ENCODE measurements at places on chromosomes 5 and 9. TPM values are rescaled to one million over a fixed set of nuclear protein-coding genes. Genes with fewer than 3 reads are reported as not detected.
A peak's percentile ranks its signal among the peaks of the same experiment; 100 is the strongest.

GRCh38 chr5:180394031-180394636 is 41.0 kb upstream of the GFPT2 start:
- no peak for DNase-seq

GRCh38 chr5:59893429-59894227 is at the start of gene PDE4D:
Gene PDE4D, minus strand, starts transcription at chr5:59893726.
- DNase-seq: no peak

- DNase-seq: no peak
These were observed 30.2 kb upstream of the F2R start for GRCh38 chr5:76685704-76686103.

GRCh38 chr5:157570531-157571200 is 4.9 kb downstream of the ADAM19 start:
- DNase-seq: no peak

DNA sequence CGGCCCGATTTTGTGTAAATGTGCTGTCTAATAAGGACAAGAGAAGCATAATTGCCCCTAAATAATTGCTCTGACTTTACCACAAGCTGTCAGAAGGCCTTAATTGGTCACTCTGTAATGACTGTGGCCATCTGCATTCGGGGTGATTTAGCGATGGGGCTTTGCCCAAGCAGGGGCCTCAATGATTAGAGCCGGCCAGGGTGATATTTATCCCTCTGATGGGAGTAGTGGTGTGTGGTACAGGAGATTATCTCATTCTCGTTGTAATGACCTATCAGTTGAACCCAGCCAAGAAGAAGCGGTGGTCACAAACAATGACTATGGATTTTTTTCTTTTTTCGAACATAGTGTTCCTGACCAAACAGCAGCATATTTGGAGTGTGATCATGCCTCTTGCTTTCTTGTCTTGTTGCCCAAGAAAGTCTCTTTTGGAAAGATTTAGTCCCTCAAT is 72.0 kb upstream of the SAP30L start:
- no peak for DNase-seq

GRCh38 chr5:54621048-54621447 is 103.5 kb downstream of the SNX18 start:
- no peak for DNase-seq

GRCh38 chr5:175096469-175097165 is 347.4 kb downstream of the DRD1 start:
- DNase-seq: no peak

GRCh38 chr9:112615584-112616266 is 102.2 kb downstream of the INIP start:
- DNase-seq: no peak

DNA sequence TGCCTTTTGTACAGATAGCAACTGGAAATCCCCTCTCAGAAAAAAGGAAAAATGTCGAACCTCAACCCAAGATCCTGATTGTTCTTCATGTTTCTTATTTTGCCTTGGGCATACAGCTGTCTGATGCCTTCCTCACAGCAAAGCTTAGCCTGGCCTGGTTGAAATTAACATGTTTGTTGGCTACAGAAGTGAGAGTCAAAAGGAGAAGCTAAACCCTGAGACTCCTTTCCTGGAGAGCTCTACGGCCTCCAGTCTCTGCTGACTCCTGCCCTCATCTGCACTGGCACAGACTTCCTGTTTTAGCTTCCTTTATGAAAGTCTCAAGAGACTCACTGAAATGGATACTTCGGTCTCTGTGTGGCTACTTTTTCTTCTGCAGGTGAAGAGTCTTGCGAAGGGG is 186.7 kb downstream of the PARP8 start:
- peak; percentile 7 for DNase-seq

GRCh38 chr5:137837491-137838394 is 29.9 kb upstream of the MYOT start:
- no peak for DNase-seq

GRCh38 chr9:97462159-97462558 is 39.3 kb upstream of the TMOD1 start:
- DNase-seq: no peak

DNA sequence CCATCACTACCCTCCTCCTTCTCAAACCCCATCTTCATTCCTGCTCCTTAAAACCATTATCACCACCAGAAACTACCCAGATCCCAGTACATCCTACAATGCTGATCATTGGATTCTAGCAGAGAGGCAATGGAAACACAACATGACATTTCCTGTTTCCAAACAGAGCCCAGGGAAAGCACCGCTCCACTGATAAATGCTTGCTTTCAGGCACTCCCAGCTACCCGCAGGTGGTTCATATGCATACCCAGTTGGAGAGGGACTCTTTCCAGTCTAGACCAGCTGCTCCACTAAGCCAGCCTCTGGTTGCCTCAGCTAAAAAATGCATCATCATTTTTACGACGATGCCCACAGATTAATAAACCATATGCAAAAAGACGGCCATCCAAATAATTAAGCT is 39.2 kb upstream of the ACO1 start:
- DNase-seq: no peak

- no peak for DNase-seq
These were observed 52.3 kb upstream of the CAVIN4 start for GRCh38 chr9:100525563-100525962.

GRCh38 chr9:114500697-114501292 is 4.5 kb downstream of the WHRN start:
- DNase-seq: no peak

DNA sequence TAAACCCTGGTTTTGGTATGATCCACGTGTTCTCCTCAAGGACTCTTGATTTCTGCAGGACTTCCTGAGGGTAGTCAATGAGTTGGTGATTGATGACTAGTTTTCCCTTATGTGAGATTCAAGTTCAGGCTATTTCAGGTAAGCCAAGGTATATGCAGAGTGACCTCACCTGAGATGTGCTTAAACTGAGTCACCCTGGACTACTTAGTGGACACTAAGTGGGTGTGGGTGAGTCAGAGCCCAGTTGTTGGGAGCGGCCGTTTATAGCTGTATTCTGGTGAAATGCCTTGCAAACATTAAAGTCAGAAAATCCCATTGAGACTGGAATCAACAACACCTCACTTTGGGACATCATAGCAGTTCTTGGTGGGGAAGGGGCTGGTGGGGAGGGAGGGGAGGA is 62.9 kb downstream of the SLC28A3 start:
- no peak for DNase-seq

- no peak for DNase-seq
These were observed 4.3 kb upstream of the FAT2 start for GRCh38 chr5:151595411-151595826.

DNA sequence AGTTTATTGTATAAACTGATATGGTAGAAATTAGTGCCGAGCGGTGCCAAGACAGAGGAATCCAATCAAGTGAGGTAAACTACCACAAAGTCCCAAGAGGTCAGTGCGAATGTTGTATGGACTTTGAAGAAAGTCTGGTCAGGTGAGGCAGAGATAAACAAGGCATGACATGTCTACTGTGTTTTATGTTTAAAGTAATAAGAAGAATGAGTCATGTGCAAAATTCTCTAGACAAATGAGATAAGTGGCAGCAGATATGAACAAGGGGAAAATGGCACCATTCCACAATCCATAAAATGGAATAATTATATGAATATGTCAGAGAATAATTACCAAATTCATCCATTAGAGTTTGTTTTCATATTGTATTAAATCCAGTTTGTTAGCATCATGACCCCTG is 364.1 kb upstream of the CCNH start:
- no peak for DNase-seq

DNA sequence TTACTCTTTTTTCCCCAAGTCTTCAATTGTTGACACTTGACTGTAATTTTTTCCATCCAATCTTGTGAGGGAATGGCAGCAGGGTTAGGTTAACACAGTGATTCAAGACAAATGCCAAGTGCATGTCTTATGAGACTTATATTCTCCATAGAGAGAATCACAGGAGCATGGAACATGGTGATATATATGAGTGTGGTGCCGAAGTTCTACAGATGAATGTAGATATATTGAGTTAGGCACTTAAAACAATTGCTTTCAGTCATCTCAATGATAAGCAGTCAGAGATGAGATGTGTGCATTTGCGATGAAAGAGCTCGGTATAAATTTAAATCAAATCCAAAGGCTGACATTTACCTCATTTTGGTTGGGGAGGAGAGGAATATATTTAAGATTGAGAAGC is 211.2 kb downstream of the CDH10 start:
- no peak for DNase-seq

The CCDC171 gene
- total RNA-seq: 1.5 TPM

DNA sequence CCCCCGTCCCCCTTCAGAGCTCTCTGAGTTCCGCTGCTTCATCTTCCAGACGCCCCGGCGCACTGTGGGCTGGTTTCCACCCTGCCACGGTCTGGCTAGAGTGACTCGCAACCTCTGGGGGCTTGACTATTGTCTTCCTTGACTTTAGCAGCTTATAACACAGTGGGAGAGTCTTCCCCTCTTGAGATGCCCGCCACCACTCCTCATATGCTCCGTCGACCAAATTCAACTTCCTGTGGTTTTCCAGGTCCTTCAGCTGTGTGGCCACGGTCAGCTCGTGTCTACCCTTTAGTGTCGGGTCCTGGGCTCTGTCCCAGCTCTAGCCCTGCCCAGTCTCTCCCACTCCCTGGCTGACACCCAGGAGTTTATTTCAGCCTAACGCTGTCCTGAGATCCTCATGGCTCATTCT is 28.2 kb upstream of the NCS1 start:
- peak; percentile 16 for DNase-seq

DNA sequence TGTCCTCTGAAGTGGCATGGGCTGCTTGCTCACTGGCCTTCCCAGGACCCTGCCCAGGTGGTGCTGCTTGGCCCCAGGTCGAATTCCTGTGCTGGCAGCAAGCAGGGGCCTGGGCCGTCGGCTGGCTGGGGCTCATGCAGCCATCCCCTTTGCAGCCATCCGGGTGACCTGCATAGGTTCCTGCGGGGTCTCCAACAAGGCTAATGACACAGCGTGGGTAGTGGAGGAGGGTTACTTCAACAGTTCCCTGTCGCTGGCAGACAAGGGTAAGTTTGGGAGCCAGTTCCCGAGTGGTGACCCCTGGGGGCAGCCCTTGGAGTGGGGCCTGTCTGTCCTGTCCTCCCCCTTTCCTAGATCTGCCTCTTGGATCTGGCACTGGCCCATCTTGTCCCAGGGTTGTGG is 6.1 kb upstream of the EHMT1 start:
- no peak for DNase-seq

- no peak for DNase-seq
These were observed at the start of gene NSG2 for GRCh38 chr5:174045470-174046025. Gene NSG2, plus strand, starts transcription at chr5:174045706. Its CDS starts 1,050 bp downstream, at chr5:174046756.

The IL7R gene
- 22.0 TPM for total RNA-seq

GRCh38 chr9:21357479-21358460 is 7.1 kb upstream of the IFNA6 start:
- no peak for DNase-seq

DNA sequence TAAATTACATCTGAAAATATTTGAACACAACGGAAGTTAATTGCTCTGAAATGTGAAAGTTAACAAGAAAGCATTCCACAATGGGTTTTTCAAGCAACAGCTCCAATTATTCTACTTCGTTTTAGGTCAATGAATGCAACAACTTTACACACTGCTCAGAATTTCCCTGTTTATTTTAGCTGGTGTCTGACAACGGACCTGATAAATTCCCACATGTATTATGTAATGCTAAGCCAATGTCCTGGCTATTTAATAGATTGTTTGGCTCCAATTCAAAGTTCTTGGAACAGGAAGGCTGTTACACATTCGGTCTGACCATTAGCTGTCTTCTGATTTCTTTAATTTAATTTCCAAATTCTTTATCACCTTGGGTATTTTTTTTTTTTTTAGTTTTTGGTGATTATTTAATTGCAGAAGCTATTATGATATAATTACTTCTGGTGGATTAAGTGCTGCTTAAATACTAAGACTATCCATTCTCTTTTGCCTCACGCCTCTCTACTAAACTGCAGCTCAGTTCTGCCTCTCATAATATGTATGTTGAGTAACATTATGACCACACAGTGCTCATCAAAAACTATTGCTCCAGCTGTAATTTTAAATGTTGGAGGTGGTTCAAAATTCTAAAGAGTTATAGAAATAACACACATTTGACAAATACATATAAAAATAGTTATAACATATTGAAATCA is 57.9 kb downstream of the MEF2C start:
- no peak for DNase-seq

The OSMR gene
- total RNA-seq: not detected

The GARIN3 gene
- not detected for total RNA-seq

- no peak for DNase-seq
These were observed 8.6 kb upstream of the PTGES start for GRCh38 chr9:129761293-129761900.

The SET gene
- total RNA-seq: 331 TPM

DNA sequence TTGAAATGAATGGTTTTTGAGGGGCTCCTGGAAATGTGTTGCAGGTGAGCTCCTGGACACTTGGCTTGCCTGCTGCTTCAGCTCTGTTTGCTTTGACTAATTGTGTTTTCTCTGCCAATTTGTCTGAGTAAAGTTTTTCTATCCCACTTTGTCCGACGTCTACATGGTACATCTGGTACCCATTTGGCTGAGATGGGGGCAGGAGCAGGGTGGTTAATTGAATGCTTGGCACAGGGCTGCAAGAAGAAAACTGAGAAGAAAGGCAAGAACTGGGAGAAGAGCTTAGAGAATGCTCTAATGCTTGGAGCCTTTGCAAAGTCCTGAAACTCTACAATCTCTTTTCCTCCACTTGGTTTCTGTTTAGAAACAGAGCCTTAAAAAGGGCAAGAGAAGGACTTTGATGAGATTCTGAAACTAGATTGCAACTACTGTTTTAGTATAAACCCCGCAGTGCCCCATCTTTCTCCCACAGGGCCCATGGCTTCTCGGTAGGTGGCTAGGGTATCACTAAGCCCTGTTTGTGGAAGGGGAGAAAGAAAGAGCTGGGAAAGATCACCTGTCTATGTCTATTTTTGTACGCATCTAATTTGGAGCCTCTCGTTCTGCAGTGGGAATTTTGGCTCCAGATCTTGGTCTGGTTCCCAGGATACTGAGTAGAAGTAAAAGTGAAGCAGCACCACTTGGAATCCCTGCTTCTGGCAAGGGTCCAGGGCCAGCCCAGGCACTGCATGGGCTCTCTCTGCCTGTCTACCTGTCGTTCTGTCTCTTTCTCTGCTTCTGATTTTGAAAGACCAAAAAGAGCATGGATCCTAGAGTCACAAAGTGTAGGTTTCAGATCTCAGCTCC is 214.4 kb downstream of the SEMA6A start:
- DNase-seq: no peak

The PLEKHG4B gene
- total RNA-seq: not detected

GRCh38 chr5:42751044-42751443 is 5.6 kb upstream of the CCDC152 start:
- DNase-seq: no peak

GRCh38 chr5:14270209-14270702 is 127.1 kb downstream of the TRIO start:
- no peak for DNase-seq

DNA sequence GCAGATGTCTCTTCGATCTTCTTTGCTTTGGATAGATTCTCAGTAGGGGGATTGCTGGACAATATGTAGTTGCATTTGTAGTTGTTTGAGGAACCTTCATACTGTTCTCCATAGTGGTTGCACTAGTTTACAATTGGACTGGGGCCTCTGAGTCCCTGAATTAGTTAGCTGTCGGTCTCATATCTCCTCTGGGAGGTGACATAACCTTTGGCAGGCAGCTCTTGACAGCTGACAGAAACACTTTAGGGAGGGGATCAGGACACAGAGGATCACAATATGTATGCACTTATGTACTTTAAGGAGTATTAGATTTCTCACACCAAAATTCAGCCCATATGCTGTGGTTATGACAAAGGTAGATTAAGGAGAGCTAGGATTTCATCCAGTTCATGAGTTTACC is 1279.9 kb upstream of the DMAC1 start:
- no peak for DNase-seq
